Central memory CD4-positive, alpha-beta T cell (primary cell): ENCODE measurements at places on chromosomes 3 and 15.

DNA sequence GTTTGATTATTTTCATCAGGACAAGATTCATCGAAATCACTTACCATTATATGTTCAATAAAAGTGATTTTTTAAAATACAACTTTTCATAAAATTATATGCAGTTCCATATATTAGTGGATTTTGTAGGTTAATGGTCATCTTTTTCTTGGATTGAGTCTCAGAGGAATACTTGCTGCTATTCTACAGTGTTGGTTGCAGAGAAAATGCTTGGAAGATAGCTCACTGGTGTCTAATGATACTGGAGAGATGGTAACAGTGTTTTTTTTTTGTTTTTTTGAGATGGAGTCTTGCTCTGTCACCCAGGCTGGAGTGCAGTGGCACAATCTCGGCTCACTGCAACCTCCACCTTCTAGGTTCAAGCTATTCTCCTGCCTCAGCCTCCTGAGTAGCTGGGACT, 143.3 kb downstream of the TCF12 start:
- no peak for DNase-seq

DNA sequence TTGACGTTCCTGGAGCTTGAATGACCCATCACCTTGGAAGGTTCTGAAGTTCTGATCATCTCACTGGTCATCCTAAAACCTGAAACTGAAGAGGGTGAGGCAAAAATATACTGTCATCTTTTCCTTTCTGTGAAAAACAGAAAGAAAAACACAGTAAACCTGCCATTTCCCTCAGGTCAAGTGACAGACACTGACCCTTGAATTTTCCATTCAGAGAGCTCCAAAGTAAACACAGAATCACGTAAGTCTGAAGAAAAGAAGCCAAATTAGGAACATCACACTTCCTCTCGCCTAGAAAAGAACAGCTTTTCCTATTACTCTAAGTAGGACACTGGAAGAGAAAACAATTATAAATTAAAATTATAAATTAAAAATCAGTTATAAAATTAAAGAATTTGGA, 78.7 kb upstream of the TGFBR2 start:
- no peak for DNase-seq

DNA sequence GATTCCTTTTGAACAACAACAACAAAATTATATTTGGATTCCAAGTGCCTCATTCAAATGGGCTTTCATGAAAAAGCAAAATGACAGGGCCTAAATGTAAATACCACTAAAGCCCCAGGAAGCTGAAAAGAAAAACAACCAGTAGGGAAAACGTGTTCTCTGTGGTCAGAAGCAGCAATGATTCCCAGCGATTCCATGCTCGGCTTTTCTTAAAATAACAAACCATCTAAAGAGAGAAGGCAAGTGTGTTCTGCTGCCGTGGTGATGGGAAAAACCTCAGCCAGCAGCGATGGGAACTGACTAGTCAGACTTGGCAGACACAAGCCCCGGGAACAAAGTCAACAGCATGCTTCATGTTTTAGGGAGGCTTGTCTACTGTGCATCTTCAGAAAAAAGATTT, 153.6 kb downstream of the TNIK start:
- DNase-seq, result no peak

GRCh38 chr3:55579496-55579895, 92.4 kb upstream of the WNT5A start:
- no peak for DNase-seq

DNA sequence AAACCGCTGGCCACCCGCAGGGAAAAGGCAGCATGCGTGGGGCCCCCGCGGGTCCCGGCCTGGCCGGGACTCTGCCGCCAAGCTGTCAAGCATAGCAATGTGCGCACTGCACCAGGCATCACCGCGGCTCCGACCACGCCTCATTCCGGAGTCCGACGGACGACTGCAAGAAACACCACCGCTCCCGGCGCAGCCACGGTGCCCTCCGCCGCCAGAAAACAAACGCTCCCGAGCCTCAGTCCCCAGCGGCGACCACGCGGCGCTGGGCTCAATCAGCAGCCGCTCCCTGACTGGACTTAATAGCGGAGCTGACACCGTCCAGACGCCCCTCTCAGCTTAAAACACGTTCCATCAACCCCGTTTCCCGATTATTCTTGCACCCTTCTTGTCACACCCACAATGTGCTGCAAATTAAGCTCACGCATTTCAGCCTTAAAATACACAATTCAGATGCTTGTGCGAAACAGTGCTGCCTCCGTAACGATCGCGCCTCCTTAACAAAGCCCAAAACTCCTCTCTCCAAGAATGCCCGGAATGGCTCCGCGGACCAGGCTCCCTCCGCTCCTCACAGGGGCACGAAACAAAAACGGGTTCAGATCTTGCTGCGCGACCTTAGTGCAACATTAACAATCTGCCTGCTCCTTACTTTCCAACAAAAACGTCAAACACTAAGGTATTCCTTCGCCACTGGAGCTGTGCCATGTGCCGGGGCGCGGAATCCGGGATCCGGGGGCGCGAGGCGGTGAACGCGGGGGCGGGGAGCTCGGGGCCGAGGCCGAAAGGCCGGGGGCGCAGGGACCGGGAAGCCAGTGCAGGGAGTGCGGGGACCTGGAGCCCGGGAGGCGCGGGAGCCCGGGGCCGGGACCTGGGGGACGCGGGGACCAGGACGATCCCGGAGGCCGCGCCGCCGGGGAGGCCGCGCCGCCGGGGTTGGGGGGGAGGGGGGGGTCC, 655 bp downstream of the CYFIP1 start:
- peak; percentile 9 for DNase-seq

GRCh38 chr15:94230883-94231722, at the start of gene MCTP2:
Gene MCTP2 (plus strand): TSS chr15:94231561. CDS start chr15:94298266, 66,705 bp downstream.
- peak; percentile 79 for DNase-seq

DNA sequence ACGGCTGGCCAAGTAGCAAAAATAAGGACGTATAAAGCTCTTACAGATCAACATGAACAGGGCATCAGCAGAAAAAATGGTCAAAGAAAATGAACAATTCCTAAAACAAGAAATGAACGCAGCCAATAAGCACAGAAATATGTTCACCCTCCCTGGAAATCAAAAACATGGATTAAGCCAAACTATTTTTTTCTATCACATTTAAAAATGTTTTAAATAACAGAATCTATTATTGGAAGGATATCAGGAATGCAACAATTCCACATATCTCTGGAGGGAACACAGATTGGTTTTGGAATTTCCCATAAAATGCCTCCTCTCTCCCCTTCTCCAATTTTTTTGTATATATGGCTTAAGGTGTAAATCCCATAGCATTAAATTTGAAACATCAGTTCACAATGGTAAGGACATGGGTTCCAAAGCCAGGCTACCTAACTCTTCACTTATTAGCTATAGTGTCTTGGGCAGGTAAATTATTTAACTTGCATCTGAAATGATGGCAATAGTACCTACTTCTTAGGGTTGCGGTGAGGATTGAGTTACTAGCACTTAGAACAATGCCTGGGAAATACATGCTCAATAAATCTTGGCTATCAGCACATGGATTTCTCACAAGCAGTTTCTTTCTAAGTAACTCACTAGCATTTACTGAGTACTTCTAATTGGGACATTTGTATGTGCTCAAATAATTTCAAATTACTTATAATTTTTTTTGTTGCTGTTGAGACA, 10.1 kb downstream of the UACA start:
- DNase-seq, result no peak
